ENCODE measurements at places on chromosomes 1 and 21. TPM values are rescaled to one million over a fixed set of nuclear protein-coding genes. Genes with fewer than 3 reads are reported as not detected.

Gene C1orf210
- not detected for total RNA-seq

Gene FCRLB
- 5.3 TPM for total RNA-seq

Gene LRRC39
- 0.12 TPM for total RNA-seq

Gene TNNI3K
- not detected for total RNA-seq

Gene BSND
- total RNA-seq: not detected

Gene MRTO4
- total RNA-seq: 50.5 TPM

Gene RNF115
- 13.1 TPM for total RNA-seq

Gene ATXN7L2
- total RNA-seq: 2.8 TPM

Gene BRINP3
- total RNA-seq: not detected

Gene S100A2
- 24.4 TPM for total RNA-seq

Gene LCE2A
- not detected for total RNA-seq

Gene RCSD1
- total RNA-seq: not detected

Gene GBP7
- total RNA-seq: not detected

Gene SLC22A15
- 1.5 TPM for total RNA-seq

Gene F3
- total RNA-seq: 3.4 TPM

Gene CDKN2C
- 136 TPM for total RNA-seq

Gene OR2T29
- not detected for total RNA-seq

Gene FNDC7
- not detected for total RNA-seq

Gene CDA
- 0.95 TPM for total RNA-seq

Gene CD1E
- not detected for total RNA-seq

Gene DCST1
- total RNA-seq: not detected

Gene AKNAD1
- not detected for total RNA-seq

Gene PTAFR
- total RNA-seq: 0.55 TPM
